ENCODE measurements at places on chromosomes 6 and 20.

DNA sequence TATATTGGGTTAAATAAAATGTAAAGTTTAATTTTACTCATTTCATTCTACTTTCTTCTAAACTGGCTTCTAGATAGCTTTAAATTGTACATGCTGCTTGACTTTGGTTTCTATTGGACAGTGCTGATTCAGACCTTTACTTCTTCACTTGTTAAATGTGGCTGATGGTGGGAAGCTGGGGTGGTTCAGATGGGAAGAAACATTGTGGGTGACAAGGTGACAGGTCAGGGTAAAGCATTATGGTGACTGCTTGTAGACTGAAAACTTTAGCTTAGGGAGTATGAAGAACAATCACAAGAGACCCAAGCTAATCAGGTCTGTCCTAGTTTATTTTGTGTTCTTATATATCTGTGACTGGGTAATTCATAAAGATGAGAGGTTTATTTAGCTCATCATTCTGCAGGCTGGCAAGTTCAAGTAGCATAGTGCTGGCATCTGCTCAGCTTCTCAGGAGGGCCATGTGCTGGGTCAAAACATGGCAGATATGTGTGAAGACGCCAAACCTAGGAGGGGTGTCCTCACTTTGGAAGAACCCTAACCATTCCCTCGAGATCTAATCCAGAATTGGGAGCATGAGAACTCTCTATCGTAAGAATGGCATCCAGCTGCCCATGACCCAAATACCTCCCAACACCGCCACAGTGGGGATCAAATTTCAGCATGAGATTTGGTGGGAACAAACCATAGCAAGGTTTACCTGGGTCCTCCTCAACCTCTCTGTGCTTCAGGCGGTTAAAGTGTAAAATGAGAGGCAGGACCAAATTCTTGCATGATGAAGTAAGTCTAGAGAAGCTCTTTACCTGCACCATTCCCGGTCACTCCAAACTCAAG, 102.8 kb downstream of the FYN start:
- no peak for DNase-seq

GRCh38 chr20:52494244-52494643, 302.7 kb upstream of the ZFP64 start:
- DNase-seq = no peak

DNA sequence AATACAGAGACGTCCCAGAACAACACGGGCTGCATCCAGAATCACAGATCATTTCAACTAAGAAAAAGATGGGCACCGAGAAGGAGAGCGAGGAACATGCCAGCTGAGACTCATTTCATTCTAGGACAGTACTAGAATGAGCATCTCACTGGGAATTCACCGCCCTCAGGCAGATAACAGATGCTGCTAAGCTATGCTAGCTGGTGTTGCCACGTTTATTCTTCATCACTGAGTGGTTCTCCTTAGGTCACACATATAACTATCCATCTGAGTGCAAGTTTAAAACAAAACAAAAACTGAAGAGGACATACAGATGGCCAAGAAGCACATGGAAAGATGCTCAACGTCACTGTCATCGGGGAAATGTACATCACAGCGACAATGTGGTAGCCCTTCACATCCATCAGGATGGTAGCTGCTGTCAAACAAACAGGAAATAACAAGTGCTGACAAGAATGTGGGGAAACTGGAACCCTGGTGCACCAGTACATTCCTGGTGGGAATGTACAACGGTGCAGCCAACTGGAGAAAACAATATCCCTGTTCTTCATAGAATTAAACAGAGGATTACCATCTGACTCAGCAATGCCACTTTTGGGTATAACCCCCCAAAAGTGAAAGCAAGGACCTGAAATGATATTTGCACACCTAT, 97.6 kb downstream of the SLC22A23 start:
- DNase-seq = no peak

DNA sequence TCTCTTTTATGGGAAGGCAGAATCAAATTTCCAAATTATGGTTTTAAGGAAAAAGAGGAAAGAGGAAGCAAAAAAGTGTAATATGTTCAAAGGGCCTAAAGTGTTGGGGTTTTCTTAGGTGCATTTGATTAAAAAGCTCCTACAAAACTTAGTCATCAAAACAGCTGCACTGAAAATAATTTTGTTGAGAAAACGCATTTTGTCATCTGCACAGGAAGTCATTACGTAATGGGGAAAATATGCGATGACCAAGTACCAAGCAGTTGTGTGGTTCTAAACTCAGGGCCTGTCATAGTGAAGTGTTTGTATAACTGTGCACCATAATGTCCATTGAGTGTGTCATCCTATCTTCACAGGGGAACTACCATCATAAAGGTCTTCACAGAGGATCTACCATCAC, 15.6 kb downstream of the HAO1 start:
- DNase-seq = no peak

- no peak for DNase-seq
Measured at GRCh38 chr6:148614602-148615001, 132.2 kb upstream of the UST start.

- DNase-seq = peak; percentile 67
Measured at GRCh38 chr20:54061101-54061881, 9.1 kb downstream of the BCAS1 start.

DNA sequence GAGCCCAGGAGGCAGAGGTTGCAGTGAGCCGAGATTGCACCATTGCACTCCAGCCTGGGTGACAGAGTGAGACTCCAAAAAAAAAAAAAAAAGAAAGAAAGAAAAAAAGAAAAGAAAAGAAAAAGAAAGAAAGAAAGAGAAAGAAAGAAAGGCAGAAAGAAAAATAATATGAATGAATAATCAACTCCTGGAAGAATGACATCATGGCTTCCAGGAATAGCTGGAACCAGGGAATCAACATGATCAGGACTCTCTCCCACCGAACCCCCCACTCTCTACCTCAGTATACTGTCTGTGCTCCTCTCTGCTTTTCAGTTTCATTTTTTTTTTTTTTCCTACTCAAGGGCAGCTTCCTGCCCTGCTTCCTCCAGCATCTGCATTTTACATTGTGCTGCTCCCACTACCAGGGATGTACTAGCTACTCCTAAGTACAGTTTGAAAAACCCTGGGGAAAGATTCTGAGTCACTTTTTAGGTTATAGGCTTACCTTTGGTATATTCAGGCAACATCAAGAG, 19.7 kb upstream of the MTCL3 start:
- no peak for DNase-seq

DNA sequence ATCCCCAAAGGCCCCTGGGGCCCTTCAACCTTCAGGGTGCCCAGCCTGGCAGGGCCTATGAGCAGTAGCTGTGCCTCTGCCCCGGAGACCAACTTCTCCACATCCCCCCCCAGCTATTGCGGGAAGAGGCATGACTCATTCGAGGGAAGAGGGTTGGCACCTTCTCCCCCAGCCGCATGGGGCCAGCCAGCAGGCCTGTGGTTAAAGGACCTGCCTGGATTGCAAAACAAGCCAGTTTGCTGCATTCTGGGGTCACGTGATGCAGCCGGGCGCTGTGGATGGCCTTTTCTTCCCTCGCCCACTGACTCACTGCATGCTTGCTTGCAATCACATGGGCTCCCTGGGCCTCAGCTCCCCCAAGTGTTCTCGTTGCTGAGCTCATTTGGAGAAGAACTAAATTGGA, 182.5 kb downstream of the MAFB start:
- DNase-seq = peak; percentile 84

DNA sequence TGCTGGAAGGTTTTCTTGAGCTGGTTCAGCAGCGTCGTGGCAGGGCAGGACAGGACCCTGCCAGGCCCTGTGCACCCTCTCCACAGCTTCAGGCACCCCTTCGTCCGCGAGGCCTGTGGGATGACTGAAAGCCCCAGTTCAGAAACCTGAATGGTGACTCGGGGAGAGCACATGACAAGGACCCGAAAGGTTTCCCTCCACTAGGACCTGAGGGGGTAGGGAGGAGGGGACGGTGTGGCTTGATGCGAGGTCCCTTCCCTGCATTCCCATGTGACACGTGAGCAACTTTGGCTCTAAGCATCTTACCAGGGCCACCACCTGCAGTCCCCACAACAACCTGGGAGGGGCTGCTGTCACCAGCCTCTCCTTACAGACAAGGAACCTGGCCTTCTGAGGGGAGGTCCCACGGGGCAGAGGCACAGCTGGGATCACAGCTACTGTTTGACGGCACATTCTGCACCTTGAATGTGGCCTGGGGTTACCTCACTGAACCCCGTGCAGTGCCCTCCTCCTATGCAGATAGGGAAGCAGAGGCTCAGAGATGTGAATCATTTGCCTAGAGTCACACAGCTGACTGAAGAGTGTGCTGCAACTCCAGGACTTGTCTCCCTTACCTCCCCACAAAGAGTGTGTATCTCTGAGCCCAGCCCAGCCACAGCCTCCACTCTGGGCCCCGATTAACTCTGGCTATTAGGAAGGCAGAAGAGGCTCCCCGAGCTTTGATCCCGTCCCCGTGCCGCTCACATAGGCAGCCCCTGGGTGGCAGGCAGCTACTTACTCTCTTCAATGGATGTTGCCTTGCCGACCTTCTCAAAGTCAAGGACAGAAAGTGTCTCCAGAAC, 84.6 kb downstream of the PTPN1 start:
- DNase-seq = no peak

All from SK-MEL-5 (cell line).